ENCODE measurements at places on chromosomes 1 and 21.

DNA sequence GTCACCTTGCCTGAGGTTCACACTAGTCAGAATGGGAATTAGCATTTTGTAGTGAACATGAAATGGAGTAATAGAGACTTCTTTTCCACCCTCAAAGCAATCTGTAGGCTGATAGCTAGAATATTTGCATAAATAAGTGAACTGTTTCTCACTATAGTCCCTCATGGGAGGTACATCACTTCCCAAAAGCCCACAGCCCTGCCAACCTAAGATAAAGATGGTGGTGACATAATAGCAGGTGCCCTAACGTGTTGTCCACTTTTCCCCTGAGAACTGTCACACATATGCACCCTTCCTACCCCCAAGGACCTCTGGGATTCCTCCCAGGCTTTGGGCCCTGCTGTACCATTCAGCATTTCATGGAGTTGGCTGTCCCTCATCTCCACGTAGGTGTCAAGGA, 4.4 kb downstream of the TMEM35B start:
- DNase-seq, result no peak

DNA sequence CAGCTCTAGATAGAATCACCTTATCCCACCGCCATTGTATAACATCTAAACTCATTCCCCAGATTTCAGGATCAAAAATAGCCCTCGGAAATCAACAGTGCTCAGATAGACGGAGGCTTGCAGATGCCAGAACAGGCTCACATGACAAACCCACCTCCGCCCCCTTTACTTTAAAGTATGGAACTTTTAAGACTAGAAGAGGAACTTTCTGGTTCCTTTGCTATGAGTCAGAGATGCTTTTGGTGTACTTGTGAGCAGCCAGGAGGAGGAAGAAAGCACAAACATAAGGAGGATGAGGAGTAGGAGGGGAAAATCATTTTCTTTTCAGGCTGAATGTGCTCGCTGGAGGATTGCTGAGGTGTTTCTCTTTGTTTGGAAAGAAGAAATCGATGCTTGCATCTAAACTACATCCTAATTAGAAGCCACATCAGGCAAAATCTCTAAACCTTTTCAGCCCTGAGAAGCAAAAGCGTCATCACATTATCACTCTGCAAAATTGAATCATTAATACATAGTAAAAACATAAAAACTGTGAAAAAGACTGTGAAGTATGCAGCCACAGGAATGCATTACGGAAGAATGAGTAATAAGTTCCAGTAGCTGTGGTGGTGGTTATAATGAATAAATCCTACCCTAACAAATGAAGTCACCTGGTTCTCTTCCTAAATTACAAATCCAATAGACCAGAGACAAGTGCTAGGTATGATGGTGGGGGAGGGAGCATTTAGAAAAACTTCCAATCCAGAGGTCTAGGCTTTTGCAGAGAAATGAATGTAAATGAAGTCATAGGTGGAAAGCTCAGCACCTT, 251.3 kb downstream of the KCNH1 start:
- DNase-seq, result no peak

GRCh38 chr1:108852221-108852975, 4.5 kb downstream of the AKNAD1 start:
- no peak for DNase-seq

DNA sequence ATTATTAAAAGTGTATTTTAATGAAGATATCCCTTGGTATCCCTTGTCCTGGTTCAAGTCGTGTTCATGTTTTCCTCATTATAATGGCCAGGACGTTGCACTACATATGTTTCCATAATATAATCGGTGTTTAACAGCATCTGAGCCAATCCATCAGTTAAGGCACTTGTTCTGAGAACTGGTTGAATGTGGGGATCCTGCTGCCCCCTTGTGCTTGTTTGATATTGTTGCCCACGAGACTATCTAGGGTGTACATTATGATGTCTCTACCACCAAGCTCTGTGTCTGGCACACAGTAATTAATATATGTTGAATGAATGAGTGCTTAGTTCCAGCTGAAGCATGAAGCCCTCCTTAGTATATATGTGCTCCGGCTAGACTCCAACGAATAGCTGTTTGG, 193.0 kb downstream of the CACNA1E start:
- no peak for DNase-seq

DNA sequence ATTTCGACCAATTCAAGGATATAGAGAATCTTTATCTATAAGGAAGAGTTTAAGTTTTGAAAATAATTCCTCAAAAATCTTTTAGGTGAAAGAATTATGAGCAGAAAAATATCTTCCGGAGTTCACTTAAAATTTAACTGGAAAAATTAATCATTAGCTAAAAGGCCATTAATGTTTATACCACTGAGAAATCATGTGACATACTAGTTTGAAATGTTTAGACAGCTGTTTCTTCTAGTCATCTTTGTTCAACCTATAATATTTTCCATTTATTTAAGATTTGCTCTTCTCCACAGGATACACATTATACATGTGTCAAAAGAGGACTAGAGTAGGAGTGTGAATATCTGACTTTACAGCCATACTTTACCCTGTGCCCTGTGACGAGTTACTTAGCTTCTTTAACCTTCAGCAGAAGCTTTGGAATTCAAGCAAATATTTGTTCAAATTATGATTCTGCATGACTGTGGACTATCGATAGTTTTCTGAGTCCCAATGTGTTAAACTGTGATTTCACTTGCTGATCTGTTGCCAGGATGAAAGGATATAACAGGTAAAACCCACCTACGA, 374.8 kb downstream of the BRINP3 start:
- DNase-seq, result no peak

DNA sequence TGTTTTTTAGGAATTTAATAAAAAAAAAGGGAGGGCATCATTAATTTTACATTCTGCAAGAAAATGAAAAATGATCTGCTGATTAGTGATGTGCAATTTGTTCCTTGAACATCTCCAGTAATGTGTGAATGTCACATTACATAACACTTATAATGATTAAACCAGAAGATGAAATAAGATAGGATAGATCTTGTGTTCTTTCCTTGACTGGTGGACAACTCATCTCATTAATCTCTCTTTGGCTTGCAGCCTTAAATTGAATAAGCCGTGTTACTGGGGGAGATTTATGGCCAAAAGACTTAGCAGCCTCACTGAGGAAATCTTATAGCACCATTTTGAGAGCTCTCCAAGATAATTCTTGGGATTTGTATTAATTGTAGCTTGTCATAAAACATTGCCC, 217.2 kb downstream of the ST6GALNAC3 start:
- no peak for DNase-seq

- no peak for DNase-seq
Measured at GRCh38 chr1:8661185-8662110, 156.0 kb downstream of the RERE start.

DNA sequence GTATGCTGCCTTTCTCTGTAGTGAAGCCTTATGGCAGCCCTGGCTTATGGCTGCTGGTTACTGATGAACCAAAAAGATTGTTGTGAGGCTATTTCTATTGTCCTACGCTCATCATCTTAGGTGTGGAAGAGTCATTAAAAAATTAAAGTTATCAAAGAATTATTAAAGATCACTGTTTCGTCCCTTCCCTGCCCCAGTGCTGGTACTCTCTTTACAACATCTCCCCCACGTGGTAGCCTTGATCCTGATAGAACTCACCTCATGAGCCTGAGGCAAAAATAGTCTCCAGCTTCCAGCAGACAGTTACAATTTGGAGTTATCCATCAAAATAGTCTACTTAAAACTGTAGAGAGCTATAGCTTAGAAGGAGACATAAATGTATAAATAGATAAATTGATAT, 201.5 kb downstream of the S1PR1 start:
- DNase-seq, result no peak

- no peak for DNase-seq
Measured at GRCh38 chr1:203772836-203773235, 7.9 kb downstream of the LAX1 start.

DNA sequence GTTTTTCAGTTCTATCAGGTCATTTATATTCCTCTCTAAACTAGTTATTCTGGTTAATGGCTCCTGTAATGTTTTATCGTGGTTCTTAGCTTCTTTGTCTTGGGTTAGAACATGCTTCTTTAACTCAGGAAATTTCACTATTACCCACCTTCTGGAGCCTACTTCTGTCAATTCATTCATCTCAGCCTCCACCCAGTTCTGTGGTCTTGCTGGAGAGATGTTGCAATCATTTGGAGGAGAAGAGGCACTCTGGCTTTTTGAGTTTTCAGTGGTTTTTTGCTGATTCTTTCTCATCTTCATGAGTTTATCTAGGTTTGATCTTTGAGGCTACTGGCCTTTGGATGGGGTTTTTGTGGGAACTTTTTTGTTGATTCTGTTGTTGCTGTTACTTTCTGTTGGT, 213.0 kb downstream of the BRINP2 start:
- no peak for DNase-seq

DNA sequence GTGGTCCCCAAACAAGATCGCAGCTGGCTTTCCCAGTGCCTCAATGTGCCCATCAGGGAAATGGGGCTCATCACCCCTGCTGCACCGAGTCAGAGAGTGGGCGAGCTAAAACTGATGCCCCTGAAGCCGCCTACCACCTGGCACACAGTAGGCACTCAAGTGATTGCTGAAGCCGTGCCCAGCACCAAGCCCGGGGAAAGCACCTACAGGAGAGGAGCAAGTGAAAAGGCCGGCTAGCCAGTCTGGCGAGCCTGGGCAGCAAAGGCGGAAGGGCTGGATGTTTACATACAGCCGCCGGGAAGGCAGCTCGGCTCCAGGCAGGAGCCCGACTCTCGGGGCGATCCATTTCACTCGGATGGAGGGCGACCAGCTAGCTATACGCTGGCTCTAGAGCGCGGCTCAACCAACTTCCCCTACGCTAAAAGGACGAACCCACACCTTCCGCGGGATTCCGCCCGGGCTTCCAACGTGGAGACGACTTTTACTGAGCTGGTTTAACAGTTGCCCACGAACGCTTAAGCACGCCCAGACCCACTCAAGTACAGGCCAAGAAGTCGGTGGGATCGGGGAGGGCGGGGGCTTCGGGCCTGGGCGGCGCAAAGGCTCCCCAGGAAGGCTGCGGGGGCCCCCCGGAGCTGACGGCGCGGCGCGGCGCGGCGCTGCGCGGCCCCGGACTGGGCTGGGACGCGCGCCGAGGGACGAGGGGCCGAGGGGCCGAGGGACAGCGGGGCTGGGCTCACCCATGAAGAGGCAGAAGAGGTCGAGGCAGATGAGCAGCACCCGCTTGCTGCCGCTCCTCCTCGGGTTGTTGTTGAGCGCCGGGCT, 1.0 kb downstream of the PLPP3 start:
- no peak for DNase-seq

GRCh38 chr1:19484798-19485361, 459 bp downstream of the CAPZB start:
- no peak for DNase-seq

DNA sequence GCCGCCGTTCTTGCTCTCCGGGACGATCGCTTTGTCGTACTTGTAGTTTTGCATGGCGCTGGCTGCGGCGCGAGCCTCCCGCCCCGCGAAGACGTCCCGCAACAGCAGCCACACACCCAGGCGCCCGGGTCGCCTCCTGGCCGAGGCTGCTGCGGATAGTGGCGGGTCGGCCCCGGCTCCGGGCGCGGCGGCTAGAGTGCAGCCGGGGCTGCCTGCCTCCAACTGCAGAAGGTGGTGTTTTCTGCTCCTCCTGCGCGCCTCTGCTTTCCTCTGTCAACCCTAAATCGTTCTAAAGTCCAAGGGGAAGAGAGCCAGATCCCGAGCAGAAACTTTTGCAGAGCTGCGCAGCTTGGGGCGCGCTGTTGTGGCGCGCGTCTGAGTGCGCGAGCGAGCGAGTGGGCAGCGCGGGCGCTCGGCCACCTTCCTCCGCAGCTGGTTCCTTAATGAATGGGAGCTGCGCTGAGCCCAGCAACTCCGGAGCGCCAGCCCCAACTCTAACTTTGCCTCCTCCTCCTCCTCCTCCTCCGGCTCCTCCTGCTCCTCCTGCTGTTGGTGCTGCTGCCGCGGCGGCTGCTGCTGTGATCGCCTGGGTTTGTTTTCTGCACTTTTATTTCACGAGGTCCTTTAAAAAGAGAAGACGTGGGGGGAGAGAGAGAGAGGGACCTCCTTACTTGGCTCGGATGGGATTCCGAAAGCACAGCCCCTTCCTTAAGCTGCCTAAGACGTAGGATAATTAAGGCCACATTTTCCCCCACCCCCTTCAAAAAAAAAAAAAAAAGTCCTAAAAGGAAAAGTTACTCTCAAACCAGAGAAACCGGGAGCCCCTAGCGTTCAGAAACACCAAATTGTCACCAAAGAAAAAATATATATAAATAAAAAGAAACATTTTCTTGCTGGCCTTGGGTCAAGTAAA, at the start of gene PLPP3:
PLPP3 (minus strand) TSS at position 601 of the 913 bp plus-strand sequence; CDS start at position 54, 547 bp downstream.
- no peak for DNase-seq

DNA sequence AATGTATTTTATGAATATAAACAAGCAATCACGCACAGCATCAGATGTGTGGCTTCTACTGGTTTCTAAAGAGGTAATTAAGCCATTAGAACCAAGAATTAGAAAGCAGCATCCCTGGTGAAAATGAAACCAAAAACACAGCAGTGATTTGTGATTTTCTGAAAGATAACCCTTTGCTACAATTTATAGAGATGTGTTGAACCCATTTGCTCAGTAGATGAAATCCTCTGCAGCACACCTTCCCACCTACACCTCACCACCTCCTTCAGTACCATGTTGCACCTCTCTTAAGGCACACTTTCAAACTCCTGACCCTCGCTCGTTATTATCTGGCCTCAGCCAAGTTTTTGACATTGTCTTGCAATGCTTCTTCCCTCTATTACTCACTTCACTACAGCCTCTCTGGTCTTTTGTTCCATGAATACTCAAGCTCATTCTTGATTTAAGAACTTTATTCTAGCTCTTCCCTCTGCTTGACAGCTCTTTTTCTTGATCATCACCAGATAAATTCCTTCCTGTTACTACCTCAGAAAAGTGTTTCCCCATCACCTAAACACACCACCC, 38.6 kb downstream of the NSL1 start:
- DNase-seq, result no peak

DNA sequence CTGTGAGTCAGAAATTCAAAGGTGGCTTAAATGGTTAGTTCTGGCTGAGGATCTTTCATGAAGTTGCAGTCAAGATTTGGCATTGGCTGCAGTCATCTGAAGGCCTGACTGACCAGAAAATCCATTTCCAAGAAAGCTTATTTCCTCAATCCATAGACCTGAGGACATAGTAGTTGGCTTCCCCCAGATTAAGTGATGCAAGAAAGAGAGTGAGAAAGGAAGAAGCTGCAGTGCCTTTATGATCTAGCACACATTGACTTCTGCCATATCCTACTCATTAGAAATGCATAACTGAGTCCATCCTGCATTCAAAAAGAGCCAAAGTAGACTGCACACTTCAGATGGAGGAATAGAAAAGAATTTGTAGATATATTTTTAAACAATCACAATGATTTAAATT, 222.6 kb downstream of the COL24A1 start:
- no peak for DNase-seq

DNA sequence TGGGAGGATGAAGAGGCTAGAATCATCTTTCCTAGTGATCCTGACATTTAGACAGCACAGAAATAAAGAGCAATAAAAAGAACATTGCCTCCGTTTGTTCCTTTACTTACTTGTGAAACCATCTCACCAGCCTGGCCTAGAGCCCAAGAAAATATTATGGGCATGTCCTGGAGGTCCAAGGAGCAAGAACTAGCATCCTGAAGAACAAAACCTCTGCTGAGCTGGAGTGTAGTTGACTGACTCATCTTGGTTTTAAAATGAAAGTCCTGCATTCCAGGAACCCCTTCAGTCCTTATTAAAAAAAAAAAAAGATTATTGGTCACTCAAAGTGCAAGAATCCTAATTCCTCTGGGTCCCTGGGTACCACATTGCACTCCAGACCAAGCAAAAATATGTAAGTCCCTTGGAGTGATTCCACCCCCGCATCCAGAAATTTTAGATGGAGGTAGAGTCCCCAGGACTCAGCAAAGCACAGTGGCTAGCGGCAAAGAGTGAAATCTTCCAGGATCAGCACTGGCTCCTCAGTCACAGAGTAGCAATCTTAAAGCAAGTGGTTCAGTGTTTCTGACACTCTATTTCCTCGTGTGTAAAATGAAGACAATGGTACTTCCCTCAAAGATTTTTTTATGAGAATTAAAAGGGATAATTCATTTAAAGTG, 7.0 kb downstream of the SMCP start:
- DNase-seq, result no peak

All from cerebellar nuclear complex (tissue), 1 donor.